Activated CD8-positive, alpha-beta memory T cell treated with anti-CD3 and anti-CD28 coated beads for 36 hours (primary cell): ENCODE measurements at places on chromosomes 2 and 18. TPM values are rescaled to one million over a fixed set of nuclear protein-coding genes. Genes with fewer than 3 reads are reported as not detected.

The FNDC4 gene
- total RNA-seq, result not detected

The UGT1A6 gene
- not detected for total RNA-seq

The GATA6 gene
- total RNA-seq, result not detected

The TMEM169 gene
- 0.55 TPM for total RNA-seq

The ADAM23 gene
- total RNA-seq, result 0.21 TPM

The DUSP19 gene
- total RNA-seq, result 3.6 TPM

The HDHD2 gene
- total RNA-seq, result 21.4 TPM

The SNRPD1 gene
- total RNA-seq, result 187 TPM

The VRK2 gene
- 25.7 TPM for total RNA-seq

The TCF7L1 gene
- not detected for total RNA-seq

The TEKT4 gene
- not detected for total RNA-seq

The GREB1 gene
- total RNA-seq, result 0.86 TPM

The HSPE1 gene
- 516 TPM for total RNA-seq

The EN1 gene
- total RNA-seq, result not detected

The KLHL41 gene
- total RNA-seq, result 0.15 TPM

The ITPRID2 gene
- 64.3 TPM for total RNA-seq

The ACMSD gene
- not detected for total RNA-seq

The ATP6V1C2 gene
- total RNA-seq, result not detected

The CFAP65 gene
- total RNA-seq, result not detected

The SERPINB11 gene
- not detected for total RNA-seq

The ANTXR1 gene
- 0.30 TPM for total RNA-seq

The ADCYAP1 gene
- not detected for total RNA-seq

The BMP10 gene
- total RNA-seq, result not detected

The NGEF gene
- total RNA-seq, result 0.13 TPM

The TXNDC2 gene
- not detected for total RNA-seq

The CCDC74B gene
- 1.1 TPM for total RNA-seq
